ENCODE measurements at places on chromosomes 2 and 18. TPM values are rescaled to one million over a fixed set of nuclear protein-coding genes. Genes with fewer than 3 reads are reported as not detected.

CPS1 gene
- total RNA-seq, result 0.62 TPM

- DNase-seq, result no peak
These were observed 39.3 kb downstream of the RTN4 start for GRCh38 chr2:55010915-55011314.

DNA sequence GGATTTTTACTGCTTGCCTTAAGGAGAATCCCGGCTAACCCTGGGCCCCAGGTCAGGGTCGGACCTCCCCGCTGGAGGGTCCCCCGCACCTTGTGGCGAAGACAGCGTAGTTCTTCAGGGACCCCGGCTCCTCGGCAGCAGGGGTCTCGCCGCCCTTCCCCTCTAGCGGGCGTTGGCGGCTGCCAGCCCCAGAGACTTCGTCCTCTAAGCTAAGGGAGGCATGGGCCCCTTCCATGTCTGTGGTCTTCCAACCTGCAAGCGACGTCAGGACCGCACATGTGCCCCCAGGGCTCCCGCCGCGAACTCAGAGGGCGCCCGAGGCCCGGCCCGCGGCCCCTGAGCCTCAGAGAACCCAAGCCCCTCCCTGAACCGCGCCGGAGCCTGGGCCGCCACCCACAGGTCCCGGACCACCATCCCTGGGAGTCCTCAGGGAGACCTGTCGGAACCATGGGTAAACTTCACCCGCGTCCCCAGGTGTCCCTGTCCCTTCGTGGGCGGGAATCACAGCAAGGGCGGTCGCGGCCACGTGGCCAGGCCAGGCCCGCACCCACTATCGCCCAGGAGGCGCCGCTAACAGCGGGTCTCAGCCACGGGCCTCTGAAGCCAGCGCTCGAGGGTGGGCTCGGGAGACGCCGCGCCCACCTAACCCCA is 562 bp downstream of the ANKMY1 start:
- DNase-seq, result no peak

DNA sequence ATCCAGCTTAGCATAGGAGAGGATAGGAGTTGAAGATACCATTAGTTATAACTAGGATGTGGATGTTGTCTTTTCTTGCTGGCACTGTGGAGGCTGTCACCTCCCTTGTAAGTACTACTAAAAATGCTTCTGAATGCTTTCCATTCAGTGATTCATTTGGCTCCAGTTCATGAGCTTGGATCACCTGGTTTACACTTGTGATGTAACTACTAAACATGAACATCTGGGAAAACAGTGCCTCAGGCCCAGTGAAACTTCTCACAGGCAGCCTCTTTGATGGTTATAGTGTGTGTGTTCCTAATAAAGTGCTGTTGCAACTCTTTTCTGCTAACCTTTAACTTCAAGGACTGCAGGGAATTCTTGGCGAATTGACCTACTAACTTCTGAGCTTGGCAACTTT is 13.0 kb upstream of the SLC9A2 start:
- no peak for DNase-seq

GRCh38 chr2:24015562-24016375 is 5.9 kb downstream of the MFSD2B start:
- no peak for DNase-seq
